ENCODE measurements at places on chromosomes 16 and 17. TPM values are rescaled to one million over a fixed set of nuclear protein-coding genes. Genes with fewer than 3 reads are reported as not detected.

DNA sequence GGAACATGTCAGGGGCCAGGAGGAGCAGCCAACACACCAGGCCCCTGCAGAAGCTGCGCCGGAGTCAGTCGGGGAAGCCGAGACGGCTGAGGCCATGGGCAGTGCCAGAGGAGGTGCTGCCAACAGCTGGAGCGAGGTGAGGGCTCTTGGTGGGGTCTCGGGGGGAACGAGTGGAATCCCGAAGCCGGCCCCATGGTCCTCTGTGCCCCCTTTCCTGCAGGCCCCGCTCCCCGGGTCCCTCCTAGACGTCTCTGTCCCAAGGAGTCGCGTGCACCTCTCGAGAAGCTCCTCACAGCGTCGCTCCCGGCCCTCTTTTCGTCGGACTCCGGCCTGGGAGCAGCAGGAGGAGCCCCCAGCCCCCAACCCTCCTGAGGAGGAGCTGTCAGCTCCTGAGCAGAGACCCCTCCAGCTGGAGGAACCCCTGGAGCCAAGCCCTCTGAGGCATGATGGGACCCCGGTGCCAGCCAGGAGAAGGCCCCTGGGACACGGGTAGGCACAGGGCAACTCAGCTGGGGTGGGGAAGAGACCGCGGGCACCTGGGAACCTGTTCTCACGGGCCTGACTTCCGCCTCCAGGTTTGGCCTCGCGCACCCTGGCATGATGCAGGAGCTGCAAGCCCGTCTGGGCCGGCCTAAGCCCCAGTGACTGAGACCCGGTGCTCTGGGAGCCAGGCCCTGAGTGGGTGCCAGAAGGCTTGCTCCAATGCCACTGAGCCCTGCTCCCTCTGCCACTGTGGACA, 3.6 kb downstream of the APOBR start:
- DNase-seq, result no peak

- DNase-seq, result peak; percentile 56
Observed at GRCh38 chr17:69874175-69874670, 200.8 kb upstream of the KCNJ16 start.

GRCh38 chr17:5695480-5695879, 111.2 kb upstream of the NLRP1 start:
- DNase-seq, result no peak

GRCh38 chr17:81967533-81968395, 6.8 kb upstream of the NOTUM start:
- DNase-seq, result peak; percentile 11

TMC6 gene
- polyA plus RNA-seq, result 0.17 TPM

SCARF1 gene
- 0.12 TPM for polyA plus RNA-seq
